Thyroid gland (tissue), 4 donors: ENCODE measurements at places on chromosomes 2 and 18. TPM values are rescaled to one million over a fixed set of nuclear protein-coding genes. Genes with fewer than 3 reads are reported as not detected.
A peak's percentile ranks its signal among the peaks of the same experiment; 100 is the strongest.

C18orf54 gene
- 2.2 TPM for total RNA-seq

DIPK1C gene
- not detected for total RNA-seq

TEKT4 gene
- 0.22 TPM for total RNA-seq

ALMS1 gene
- total RNA-seq, result 38.7 TPM

FIGN gene
- total RNA-seq, result 1.8 TPM

ERFE gene
- total RNA-seq, result 15.3 TPM

- H3K27ac ChIP-seq, result no peak overlapping the region
- DNase-seq, result no peak
- H3K27me3 ChIP-seq, result no peaks in the 10 kb centered on the region
- H3K4me1 ChIP-seq, result peaks cover 8% of the 10 kb centered on the region
- H3K4me3 ChIP-seq, result no peak overlapping the region
- no peaks in the 10 kb centered on the region for H3K36me3 ChIP-seq
Measured at GRCh38 chr2:227322530-227323205, 2.4 kb upstream of the MFF start.

GRCh38 chr2:1251520-1251919 lies 161.7 kb upstream of the TPO start:
- no peak overlapping the region for H3K27ac ChIP-seq
- no peaks in the 10 kb centered on the region for H3K36me3 ChIP-seq
- H3K4me1 ChIP-seq, result no peaks in the 10 kb centered on the region
- H3K27me3 ChIP-seq, result no peaks in the 10 kb centered on the region
- H3K4me3 ChIP-seq, result no peak overlapping the region
- DNase-seq, result no peak

DNA sequence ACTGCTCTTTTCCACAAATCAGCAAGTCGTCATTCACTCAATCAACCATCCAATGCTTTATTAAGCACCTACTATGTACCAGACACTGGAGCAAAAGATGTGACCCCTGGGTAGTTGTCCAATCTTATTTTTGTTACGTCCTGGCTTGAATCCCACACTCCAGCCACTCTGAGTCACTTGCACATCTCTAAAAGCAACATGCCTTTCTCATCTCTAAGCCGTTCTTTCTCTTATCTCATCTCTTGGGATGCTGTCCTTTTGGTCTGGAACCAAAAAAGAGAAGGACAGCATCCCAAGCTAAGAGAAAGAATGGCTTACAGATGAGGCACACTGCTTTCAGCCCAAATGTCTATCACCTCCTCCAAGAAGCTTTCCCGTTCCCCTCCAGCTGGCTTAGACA lies 58.8 kb downstream of the RNF152 start:
- no peak overlapping the region for H3K27ac ChIP-seq
- DNase-seq, result no peak
- no peak overlapping the region for H3K4me3 ChIP-seq
- no peaks in the 10 kb centered on the region for H3K4me1 ChIP-seq
- no peaks in the 10 kb centered on the region for H3K36me3 ChIP-seq

DNA sequence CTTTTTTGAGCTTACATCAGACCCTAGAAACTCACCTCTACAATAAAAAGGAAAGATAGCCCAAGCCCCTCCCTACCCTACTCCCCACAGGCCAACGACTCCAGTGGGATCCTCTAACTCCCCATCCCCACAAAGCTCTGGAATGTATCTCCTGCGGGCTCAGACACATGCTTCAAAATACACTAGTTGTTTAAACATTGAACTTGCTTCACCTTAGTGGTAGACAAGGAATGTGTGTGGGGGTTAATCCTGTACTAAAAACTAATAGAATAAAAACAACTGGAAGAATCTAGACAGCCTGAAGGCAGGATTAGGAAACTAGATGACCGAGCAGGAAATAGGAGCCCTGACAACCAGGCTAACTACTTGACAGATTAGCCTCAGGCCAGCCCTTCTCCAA lies 211.5 kb downstream of the SUCLG1 start:
- no peak for DNase-seq
- no peaks in the 10 kb centered on the region for H3K36me3 ChIP-seq
- no peak overlapping the region for H3K27ac ChIP-seq
- no peaks in the 10 kb centered on the region for H3K27me3 ChIP-seq

GRCh38 chr2:171334171-171334570 lies 99.6 kb downstream of the METTL8 start:
- no peak overlapping the region for H3K4me3 ChIP-seq
- no peak for DNase-seq
- no peaks in the 10 kb centered on the region for H3K27me3 ChIP-seq
- H3K4me1 ChIP-seq, result no peaks in the 10 kb centered on the region

DNA sequence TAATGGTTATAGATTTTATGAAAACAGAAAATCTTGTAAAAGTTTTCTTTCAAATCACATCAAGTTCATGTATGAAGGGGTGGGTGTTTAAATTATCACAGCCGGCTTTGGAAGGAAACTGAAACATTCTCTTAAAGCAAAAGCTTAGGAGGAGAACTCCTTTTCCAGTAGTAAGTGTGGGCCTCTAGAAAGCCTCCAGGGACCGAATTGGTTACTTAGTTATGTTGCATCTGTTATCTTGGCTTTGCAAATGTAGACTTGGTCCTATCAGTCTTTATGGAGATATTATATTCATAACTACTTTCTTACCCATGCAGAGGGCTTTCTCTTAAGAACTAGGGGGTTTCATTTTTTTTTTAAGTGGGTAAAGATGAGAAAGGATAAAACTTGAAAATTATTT lies 7.4 kb downstream of the NAB1 start:
- no peak for DNase-seq
- H3K36me3 ChIP-seq, result no peaks in the 10 kb centered on the region
- no peak overlapping the region for H3K27ac ChIP-seq
- no peak overlapping the region for H3K4me3 ChIP-seq
- peaks cover 5% of the 10 kb centered on the region for H3K4me1 ChIP-seq
- no peaks in the 10 kb centered on the region for H3K27me3 ChIP-seq

DNA sequence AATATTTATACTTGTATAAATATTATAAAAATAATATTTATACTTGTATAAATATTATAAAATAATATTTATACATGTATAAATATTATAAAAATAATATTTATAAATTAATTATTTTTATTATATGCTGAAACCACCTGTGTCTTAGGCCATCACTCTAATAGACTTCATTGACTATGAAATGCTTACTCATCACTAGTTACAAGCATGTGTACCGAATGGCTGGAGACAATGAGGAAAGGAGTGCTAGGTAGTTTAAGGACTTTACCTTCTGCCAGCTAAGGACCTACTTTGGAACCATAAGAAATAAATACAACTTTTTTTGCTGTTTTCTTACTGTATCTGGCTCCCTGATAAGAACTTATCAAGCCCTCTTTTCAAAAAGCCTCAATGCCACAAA lies 228.8 kb downstream of the LRRTM1 start:
- H3K36me3 ChIP-seq, result no peaks in the 10 kb centered on the region
- no peak overlapping the region for H3K27ac ChIP-seq
- H3K27me3 ChIP-seq, result no peaks in the 10 kb centered on the region
- no peak overlapping the region for H3K4me3 ChIP-seq
- DNase-seq, result no peak

- no peaks in the 10 kb centered on the region for H3K36me3 ChIP-seq
- no peak overlapping the region for H3K27ac ChIP-seq
- peaks cover 29% of the 10 kb centered on the region for H3K4me1 ChIP-seq
Measured at GRCh38 chr2:218024871-218025270, 22.1 kb upstream of the TNS1 start.

DNA sequence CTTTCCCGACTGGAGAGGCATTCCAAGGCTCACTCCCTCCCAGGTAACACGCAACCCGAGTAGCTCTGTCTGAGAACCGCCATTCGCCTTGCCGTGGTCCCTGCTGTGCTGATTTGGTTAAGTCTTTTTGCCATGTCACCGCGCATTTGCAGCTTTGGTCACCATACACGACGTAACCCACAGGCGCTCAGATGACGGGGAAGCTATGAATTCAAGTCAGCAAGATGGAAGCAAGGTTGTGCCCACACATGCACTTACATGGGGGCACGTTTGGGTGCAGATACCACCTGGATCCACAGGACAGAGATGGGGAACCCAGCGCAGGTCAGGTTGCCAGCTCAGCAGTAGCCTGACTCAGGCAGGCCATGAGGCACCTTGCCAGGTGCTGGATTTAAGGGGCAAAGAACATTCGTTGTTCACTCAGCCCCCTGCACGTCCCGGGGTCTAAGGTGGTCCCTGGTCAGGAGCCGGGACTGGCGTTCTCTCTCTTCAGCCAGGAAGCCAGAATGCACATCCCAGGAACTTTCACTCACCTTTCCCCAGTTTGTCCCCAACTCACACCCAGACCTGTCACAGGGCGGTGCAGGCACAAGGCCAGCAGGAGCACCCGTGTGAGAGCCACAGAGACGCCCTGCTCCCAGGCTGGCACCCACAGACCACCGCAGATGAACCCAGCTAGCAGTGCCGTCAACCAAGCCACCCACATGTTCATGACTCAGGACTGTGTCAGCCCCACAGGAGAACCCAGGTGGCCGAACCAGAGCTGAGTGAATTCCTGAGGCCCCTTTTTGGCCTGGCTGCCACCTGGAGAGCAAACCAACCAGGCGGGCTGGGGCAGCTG lies 19.9 kb downstream of the SNED1 start:
- H3K27ac ChIP-seq, result no peak overlapping the region
- H3K36me3 ChIP-seq, result peaks cover 2% of the 10 kb centered on the region
- no peaks in the 10 kb centered on the region for H3K4me1 ChIP-seq
- H3K27me3 ChIP-seq, result no peaks in the 10 kb centered on the region
- H3K4me3 ChIP-seq, result no peak overlapping the region
- no peak for DNase-seq

DNA sequence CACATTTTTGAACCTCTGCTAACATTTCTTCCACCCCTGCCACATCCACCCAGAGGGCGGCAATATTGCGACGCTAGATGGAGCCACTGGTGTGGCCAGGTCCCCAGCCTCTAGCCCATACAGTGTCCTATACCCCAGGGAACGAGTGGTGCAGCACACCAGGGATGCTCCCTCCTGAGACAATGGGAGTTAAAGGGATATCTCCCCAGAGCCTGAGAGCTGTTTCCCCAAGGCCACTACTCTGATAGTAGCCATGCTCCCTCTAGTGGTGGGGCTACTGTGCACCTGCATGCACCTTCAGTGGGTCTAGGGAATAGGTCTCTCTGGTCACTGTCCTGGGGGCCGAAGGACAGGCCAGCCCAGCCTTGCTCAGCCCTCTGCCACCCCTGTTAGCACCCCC lies 336.4 kb upstream of the FSHR start:
- H3K36me3 ChIP-seq, result no peaks in the 10 kb centered on the region
- DNase-seq, result no peak
- no peak overlapping the region for H3K27ac ChIP-seq
- no peaks in the 10 kb centered on the region for H3K4me1 ChIP-seq
- H3K4me3 ChIP-seq, result no peak overlapping the region
- H3K27me3 ChIP-seq, result no peaks in the 10 kb centered on the region

- no peaks in the 10 kb centered on the region for H3K36me3 ChIP-seq
- peak; percentile 41 for DNase-seq
- H3K4me3 ChIP-seq, result no peak overlapping the region
- no peaks in the 10 kb centered on the region for H3K27me3 ChIP-seq
- H3K27ac ChIP-seq, result no peak overlapping the region
Measured at GRCh38 chr2:218029366-218030360, 26.9 kb upstream of the TNS1 start.

DNA sequence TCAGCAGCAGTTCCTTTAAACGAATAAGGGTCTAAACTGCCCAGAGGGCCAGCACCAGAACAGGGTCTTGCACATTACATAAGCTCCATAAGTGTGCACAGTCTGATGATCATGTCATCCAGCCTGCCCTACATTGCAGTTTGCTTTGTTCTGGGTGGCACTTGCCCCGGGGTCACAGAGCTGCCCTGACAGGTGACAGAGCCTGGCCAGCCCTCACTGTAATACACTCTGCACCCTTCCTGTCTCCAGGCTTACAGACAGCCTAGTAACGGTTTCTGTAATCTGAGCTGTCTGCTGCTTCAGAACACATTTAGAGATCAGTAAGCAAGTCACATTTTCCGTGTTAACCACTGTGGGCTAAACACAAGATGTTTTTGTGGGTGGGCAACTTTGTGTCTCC lies 213.3 kb downstream of the FAM210A start:
- H3K4me1 ChIP-seq, result no peaks in the 10 kb centered on the region
- no peak overlapping the region for H3K27ac ChIP-seq
- no peak overlapping the region for H3K4me3 ChIP-seq
- no peaks in the 10 kb centered on the region for H3K36me3 ChIP-seq
- H3K27me3 ChIP-seq, result no peaks in the 10 kb centered on the region
- DNase-seq, result no peak

DNA sequence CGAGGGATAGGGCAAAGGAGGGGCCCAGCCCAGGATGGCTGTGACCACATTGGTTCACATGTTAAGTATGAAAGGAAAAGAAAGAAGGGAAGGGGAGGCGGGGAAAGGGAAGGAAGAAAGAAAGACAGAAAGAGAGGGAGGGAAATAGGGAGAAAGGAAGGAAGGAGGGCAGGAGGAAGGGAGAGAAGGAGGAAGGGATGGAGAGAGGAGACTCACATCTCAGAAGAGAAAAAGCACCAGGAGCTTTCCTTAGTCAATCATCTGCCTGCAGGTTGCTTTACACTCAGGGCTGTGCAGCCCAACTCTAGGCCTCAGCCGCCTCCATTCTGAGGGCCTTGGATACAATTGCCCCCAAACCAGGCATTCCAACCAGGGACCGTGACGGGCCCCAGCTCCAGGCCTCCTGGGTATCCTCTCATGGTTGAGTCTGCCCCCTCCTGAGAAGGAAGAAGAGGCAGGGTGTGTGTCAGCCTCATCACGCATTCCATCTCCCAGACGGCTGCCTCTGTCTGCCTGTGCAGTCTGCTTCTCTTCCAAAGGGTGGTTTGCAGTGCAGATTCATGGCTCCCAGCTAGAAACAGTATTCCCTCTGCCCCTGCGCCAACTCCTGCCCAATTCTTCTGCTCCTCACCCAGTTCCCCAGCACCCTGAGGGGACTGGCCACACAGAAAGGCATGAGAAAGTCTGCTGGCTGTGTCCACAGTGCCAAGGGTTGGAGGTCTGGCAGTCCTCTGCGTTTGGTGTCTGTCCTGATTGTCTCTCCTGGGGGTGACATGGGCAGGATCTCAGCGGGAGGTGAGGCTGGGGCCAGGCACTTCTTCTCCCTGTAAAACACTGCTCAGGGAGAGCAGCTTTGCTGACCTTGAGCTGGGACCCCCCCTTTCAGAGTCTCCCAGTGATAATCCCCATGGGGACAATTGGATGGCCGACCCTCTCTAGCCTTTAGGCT lies 163.3 kb downstream of the SMAD7 start:
- no peaks in the 10 kb centered on the region for H3K36me3 ChIP-seq
- no peak for DNase-seq
- no peak overlapping the region for H3K4me3 ChIP-seq
- no peaks in the 10 kb centered on the region for H3K27me3 ChIP-seq
- H3K27ac ChIP-seq, result peak overlapping the region; percentile 57
- H3K4me1 ChIP-seq, result peaks cover 29% of the 10 kb centered on the region

DNA sequence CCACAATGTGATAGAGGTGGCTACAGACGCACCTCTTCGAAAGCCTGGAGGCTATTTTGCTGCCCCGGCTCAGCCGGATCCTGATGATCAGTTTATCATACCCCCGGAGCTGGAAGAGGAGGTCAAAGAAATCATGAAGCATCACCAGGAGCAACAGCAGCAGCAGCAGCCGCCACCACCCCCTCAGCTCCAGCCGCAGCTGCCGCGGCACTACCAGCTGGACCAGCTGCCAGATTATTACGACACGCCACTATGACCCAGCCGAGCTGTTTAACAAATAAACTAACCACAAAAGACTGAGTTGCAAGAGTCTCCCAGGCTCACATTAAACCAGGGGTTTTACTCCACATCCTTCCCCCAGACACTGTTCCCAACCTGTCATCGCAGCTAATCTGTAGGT lies 263.8 kb downstream of the PHLPP1 start:
- no peaks in the 10 kb centered on the region for H3K27me3 ChIP-seq
- peaks cover 10% of the 10 kb centered on the region for H3K36me3 ChIP-seq
- peaks cover 5% of the 10 kb centered on the region for H3K4me1 ChIP-seq
- H3K4me3 ChIP-seq, result no peak overlapping the region
- H3K27ac ChIP-seq, result no peak overlapping the region
